ENCODE measurements at places on chromosomes 3 and 15.

- no peak for DNase-seq
These were observed 10.4 kb downstream of the PLA2G4E start for GRCh38 chr15:42010434-42010833.

DNA sequence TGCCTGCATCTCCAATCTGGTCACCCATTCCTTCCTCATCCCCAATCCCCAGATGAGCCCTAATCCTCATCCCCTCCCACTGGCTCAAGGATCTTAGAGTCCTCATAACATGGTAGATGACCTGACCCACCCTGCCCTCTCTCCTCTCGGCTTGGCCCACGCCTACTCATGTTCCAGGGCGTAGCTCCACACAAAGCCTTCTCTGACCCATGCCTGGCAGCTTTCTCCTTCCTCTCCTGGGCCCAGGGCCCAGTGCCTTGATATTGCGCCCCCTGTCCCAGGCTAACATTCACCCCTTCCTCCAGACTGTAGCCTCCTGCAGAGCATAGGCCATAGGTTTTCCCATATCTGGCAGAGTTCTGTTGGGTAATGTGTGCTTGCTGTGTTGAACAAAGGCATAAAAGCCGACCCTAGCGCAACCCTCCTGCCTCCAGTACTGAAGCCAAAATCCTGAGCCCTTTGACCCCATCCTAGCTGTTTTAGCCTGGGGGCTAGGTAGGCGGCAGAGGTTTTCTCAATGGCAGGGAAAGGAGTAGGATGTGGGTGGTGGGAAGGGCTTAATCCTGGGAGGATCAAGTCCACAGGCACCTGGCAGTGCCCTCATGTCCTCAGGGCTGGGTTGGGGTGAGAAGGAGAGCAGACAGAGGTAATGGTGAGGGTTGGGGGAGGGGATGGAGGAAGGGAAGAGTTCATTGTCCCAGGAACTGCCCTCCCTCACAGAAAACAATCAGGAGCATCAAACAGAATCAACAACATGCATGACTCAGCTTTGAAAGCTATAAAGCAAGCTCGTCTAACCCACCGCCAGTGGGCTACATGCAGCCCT lies 35.5 kb downstream of the MESD start:
- no peak for DNase-seq

DNA sequence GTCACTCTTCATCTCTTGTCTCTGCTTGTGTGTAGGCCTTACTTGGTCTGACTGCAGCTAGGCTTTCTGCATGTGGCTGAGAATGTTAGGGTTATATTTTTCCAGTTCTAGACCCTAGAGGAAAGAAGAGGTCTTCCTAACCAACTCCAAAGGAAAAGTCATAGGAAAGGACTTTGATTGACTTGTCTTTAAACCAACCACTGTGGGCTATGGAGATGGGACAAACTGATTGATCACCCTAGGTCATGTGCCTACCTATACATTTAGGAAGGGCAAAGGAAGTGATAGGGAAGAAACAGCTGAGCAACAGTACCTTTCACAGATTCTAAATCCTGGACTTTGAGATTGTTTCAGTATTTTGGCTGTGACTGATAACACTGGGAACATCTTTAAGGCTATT lies 16.5 kb upstream of the TBC1D23 start:
- no peak for DNase-seq

DNA sequence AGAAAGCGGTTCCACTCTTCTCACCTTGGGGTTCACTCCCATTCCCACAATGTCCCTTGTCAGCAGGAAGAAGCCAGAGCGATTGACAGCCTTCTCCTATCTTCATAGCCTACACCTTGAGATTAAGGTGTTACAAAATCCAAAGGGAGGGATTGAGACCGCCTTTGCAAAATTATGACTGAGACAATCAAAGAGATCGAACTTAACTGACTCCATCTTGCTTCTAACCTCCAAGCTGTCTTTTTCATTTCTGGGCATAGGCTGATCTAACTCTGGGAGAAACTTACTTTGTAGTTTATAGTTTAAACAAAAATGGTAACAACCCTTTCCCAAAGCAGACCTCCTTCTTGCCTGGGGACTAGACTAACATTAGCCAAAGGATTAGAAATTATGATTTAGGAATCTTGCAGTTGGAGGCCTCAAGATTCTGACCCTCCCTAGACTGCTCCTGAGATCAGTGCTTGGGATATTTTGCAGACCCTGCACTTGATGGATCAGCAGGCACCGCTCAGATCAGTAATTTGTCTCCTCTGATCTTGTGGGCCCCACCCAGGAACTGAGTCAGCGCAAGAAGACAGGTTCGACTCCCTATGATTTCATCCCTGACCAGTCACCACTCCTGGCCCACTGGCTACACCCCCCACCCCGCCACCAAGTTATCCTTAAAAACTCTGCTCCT lies 40.0 kb downstream of the PAQR5 start:
- DNase-seq: no peak

GRCh38 chr15:77617476-77618230 lies 15.1 kb downstream of the LINGO1 start:
- no peak for DNase-seq

GRCh38 chr3:49618412-49618811 lies 55.7 kb upstream of the APEH start:
- no peak for DNase-seq

DNA sequence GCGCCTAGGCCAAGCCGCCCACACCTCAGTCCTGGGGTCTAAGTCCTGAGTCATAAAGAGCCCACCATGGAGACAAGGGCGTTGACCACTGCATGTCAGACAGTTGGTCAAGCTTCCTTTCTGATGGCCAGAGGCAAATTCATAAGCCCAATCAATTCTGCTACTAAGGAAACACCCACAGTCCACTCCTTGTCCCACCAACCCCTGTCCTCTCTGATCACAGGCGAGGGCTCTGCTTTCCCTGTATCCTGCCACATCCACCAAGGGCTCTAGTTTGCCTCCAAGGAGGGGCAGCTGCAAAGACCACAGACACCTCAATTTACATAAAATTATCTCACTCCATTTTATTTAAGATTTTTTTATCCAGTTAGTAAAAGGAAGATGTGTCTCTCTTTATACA lies 25.3 kb downstream of the CHAC1 start:
- DNase-seq: no peak

Measured in BE2C (cell line).